ENCODE measurements at places on chromosomes 7 and 10.
A peak's percentile ranks its signal among the peaks of the same experiment; 100 is the strongest.

DNA sequence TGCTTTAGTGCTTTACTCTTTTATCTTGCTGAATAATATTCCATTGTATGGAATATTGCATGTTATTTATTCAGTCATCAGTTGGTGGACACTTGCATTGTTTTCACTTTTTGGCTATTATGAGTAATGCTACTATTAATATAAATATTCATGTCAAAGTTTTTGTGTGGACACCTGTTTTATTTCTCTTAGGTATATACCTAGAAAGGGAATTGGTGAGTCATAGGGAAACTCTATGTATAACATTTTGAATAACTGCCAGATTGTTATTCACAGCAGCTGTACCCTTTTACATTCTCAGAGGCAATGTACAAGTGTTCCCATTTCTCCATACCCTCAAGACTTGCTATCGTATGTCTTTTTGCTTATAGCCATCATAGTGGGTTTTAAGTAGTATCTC, 268.7 kb downstream of the SEMA3A start:
- no peak for DNase-seq

GRCh38 chr10:135601-136464, 578 bp downstream of the ZMYND11 start:
- peak; percentile 63 for DNase-seq

DNA sequence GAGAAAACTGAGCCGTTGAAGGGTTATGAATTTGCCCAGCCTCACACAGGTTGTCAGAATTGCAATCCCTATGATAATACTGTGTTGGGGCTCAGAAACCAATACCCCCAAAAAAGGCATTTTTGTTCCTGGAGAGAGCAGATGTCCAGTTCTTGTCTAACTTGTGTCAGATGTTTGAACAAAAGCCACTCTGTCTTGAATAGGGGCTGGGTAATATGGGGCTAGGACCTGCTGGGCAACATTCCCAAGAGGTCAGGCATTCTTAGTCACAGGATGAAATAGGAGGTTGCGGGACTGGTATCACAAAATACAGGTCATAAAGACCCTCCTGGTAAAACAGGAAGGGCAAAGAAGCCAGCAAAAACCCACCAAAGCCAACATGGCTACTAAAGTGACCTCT, 482.1 kb downstream of the IPMK start:
- no peak for DNase-seq

DNA sequence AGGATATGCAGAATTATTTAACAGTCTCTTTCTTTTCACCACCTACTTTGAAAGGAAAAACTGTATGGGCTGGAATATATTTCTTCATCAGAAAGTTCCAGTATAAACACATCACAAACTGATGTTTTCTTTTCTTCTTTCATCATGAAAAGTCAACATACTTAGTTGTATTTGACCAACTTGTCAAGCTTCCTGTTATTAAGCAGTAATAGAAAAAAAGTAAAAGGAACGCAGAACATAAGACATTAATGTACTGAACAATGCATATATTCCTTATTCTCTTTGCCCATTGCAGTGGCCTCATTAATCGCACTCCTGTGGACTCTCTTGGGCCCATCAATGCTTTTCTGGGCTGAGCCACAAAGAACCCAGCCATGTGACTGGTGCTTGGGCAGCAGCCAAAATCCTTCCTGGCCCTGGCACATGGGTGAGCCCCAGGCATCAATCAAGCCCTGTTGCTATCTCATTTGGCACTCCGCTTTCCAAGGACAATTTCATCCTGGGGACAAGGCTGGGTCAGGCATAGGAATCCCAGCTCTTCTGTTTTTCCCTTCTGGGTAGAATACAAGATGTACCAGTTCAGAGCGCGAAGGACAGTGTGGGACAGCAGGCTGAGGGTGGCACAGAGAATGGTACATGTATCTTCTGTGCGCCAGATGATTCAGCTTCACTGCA, 42.3 kb downstream of the RHOBTB1 start:
- DNase-seq: peak; percentile 44

DNA sequence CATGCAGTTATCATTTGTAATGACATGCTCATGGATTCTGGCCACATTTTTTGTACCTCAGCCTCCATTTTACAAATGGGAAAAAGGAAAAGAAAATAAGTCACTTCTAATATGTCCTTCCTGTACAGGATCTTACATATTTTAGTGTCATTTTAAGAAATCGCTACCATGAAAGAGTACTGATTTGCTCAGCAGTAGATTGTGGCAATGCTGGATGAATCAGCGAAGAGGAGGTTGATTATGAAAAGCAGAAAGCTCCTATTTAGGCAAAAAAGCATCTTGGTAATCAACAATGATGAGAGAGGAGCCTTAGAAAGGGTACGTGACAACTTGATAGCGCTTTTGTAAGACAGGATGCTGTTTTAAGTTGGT, 522.9 kb downstream of the PARD3 start:
- DNase-seq: no peak

DNA sequence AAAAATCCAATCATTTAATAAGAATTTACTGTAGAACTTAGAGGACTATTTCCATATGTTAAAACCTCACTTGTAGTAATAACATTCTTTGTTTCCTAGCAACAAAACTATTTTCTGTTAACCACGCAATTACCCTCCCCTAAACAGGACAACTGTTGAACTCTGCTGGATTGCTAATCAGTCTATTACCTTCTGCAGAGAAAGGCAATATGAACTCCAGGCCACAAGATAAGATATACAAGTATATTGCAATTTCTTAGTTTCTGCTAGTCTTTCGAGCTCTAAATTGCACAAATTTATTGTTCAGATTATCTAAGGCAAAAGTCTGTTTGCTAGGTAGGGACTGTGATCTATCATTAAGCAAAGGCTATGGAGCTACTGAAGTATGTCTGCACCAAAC, 920.1 kb upstream of the LRRN3 start:
- DNase-seq: no peak

DNA sequence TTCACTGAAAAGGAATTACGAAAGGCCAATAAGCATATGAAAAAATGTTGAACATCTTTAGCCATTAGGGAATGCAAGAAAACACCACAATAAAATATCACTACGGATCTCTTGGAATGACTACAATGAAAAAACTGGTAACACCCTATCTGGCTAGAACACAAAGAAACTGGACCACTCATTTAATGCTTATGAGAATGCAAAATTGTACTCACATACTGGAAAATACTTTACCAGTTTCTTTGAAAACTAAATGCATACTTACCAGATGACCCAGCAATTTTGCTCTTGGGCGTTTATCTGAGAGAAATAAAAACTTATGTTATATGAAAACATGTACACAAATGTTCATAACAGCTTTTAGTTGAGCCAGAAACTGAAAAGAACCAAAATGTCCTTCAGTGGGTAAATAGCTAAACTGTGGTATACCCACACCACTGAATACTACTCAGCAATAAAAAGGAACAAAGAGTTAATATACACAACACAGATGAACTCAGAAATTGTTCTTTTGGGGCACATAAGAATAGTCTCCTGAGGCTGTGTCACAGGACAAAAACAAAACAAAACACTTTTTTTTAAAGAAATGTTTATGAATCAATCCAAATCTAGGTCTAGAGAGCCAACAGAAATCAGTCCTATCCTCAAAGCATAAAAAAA, 23.5 kb downstream of the CNOT4 start:
- no peak for DNase-seq

GRCh38 chr10:17161775-17162174, 32.2 kb upstream of the CUBN start:
- DNase-seq: no peak

DNA sequence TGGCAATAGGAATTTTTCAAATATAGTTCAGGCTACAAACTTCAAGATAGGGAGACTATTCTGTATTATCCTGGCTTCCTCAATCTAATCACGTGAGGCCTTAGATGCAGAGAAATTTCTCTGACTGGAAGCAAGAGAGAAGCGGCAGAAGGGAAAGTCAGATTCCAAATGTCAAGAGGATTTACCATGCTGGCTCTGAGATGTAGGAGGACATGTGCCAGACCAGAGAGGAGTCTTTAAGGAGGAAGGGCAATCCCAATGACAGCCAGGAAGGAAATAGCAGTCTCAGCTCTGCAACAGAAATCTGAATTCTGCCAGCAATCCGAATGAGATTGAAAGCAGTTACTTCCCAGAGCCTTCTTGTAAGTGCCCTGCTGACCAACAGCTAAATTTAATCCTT, 57.4 kb downstream of the NUTM2E start:
- DNase-seq: no peak

DNA sequence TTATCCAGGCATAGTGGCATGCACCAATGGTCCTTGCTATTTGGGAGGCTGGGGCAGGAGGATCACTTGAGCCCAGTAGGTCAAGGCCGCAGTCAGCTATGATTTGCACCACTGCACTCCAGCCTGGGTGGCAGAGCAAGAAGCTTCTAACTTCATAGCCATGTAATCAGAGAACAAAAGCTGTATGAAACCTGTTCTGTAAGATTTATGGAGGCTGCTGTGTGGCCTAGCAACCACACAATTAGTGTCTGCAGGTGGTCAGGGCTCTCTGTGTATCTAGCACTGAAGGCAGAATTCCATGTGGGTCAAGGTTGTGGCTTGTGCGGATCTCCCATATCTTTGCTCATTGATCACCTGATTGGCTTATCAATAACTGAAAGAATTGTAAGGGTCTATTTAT, 221.5 kb upstream of the FOXK1 start:
- no peak for DNase-seq

GRCh38 chr7:141097430-141097829, 23.6 kb downstream of the TMEM178B start:
- DNase-seq: no peak

GRCh38 chr7:44964384-44964830, 14.4 kb downstream of the MYO1G start:
- DNase-seq: no peak

GRCh38 chr7:41747961-41748360, 45.1 kb upstream of the INHBA start:
- DNase-seq: no peak

- DNase-seq: peak; percentile 3
Measured at GRCh38 chr10:49647554-49647953, 31.9 kb upstream of the C10orf53 start.

GRCh38 chr10:121791761-121792160, 136.1 kb downstream of the ATE1 start:
- no peak for DNase-seq

DNA sequence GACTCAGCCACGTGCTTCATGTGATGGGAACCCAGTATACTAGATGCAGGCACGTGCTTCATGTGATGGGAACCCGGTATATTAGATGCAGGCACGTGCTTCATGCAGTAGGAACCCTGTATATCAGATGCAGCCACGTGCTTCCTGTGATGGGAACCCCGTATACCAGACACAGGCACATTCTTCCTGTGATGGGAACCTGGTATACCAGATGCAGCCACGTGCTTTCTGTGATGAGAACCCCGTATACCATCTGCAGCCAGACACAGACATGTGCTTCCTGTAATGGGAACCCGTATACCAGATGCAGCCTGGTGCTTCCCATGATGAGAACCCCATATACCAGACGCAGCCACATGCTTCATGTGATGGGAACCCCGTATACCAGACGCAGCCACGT, 44.0 kb downstream of the MGMT start:
- DNase-seq: no peak

Measured in pancreas (tissue), 10 donors.